AG09319 (cell line): ENCODE measurements at places on chromosomes 4 and X.

DNA sequence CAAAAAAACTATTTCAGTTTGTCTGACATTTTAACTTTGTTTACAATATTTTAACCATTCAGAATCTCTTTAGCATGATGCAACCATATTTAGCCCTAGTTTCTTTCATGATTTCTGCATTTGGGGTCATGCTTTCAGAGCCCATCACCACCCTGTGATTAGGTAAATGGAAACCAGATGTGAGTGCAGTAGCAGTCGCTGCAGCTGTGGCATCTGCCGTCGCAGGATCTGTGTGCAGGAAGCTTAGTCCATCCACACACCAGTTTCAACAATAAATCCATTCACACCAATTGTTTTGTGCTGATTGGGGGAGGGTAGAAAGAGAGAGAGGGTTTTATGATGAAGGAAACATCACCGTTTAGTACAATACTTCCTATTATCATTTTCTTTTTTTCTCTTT, 130.5 kb downstream of the CPEB2 start:
- DNase-seq, result no peak

GRCh38 chr4:109436504-109436903, 2.9 kb downstream of the SEC24B start:
- DNase-seq, result no peak

DNA sequence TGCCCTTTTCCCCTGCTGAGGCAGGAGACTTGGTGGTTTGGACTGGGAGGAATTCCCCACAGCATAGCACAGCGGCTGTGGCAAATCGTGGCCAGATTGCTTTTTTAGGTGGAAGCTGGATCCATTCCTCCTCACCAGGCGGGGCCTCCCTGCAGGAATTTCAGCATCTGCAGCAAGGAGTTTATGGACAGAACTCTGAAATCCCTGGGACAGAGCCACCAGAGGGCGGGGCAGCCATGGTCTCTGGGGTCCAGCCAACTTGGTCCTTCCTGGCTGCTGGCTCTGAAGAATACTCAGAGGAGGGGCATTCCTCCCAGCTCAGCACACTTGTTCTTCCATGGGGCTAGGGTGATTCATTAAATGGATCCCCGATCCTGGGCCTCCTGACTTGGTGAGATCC, 794.3 kb downstream of the SH3BGRL start:
- no peak for DNase-seq

- no peak for DNase-seq
These were observed 65.9 kb downstream of the FAT1 start for GRCh38 chr4:186657764-186658163.

DNA sequence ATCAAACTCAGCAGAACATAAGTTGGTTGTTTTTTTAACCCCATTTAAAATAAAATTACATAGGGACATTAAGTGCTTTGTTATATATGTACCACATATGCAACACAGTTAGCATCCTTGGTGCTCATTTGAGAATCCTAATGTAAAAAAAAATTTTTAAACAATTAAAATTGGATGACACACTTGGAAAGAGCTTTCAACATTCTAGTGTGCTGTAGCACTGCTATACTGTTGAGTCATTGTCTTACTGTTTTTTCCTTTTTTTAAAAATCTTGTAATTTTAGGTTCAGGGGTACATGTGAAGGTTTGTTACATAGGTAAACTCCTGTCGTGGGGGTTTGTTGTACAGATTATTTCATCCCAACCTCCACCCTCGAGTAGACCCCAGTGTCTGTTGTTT, 12.8 kb downstream of the THAP9 start:
- DNase-seq, result no peak

DNA sequence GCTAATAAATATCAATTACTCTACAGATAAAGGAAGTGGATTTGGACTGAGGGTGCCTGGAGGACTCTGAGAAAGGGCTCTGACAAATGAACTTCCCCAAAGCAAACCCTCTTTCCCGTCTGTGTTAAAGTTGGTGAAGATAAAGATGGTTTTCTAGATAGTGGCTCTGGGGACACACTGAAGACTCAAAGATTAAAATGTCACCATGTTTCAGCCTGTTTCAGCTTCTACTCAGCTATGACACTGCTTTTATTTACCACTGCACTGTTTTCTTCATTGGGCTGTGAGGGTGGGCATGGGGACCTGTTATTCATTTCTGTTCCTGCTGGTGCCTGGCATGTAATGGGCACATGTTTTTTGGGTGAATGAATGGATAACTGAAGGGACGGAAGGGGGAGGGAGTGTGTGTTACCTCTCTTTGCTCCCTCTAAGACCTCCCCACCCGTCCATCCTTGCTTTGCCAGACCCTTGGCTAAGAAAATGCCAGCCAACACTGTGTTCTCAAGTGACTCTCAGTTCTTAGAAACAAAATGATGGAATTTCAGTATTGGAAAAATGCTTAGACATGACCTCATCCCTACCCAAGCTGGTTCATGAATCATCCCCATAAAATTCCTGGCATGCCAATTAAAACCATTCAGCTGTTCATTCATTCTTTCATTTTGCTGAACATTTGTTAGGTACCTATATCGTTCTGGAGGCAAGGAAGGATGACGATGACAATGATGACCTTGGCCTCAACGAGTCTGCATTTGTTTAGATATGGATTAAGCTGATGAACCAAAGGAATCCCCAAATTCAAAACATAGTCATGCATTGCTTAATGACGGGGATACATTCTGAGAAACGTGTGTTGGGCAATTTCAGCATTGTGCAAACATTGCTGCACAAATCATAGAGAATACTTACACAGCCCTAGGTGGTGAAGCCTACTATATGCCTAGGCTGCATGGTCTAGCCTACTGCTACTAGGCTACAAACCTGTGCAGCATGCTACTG, 13.4 kb upstream of the STK32B start:
- DNase-seq, result peak; percentile 98

GRCh38 chrX:110346681-110347080, 12.0 kb upstream of the RTL9 start:
- DNase-seq, result no peak
